Tongue (tissue), 3 donors: ENCODE measurements at places on chromosomes 3 and 15. TPM values are rescaled to one million over a fixed set of nuclear protein-coding genes. Genes with fewer than 3 reads are reported as not detected.

Gene CORO2B
- total RNA-seq: 2.3 TPM

Gene LIPH
- total RNA-seq: 1.3 TPM

- peak; percentile 32 for DNase-seq
These were observed 525.8 kb upstream of the PROK2 start for GRCh38 chr3:72310419-72311380.

DNA sequence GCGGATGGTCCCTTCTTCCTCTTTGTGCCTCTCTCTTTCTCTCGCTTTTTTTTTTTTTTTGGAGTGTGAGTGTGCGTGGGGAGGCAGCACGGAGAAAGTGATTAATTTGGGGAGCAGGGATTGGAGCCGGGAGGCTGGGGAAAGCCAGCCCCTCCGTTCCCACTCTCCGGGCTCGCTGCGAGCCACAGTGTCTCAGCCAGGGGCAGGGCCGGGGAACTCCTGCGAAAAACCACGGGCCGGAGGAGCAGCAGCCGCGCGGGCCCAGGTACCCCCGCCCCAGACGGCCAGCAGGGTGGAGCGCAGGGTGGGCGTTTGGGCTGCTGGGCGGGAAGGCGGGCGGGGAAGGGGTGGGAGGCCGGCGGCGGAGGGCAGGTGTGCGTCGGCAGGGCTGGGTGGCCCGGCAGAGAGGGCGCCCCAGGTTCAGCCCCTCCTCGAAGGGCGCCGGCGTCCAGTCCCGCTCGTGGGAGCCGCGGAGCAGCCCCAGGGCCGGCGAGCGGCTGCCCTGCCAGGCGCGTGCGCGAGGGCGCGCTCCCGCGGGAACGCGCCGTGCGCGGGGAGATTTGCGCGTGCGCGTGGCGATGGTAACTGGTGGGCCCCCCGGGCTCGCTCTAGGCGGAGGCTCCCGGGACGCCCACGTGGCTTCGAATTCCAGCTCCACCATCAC is 1.4 kb downstream of the CHL1 start:
- DNase-seq: peak; percentile 4

DNA sequence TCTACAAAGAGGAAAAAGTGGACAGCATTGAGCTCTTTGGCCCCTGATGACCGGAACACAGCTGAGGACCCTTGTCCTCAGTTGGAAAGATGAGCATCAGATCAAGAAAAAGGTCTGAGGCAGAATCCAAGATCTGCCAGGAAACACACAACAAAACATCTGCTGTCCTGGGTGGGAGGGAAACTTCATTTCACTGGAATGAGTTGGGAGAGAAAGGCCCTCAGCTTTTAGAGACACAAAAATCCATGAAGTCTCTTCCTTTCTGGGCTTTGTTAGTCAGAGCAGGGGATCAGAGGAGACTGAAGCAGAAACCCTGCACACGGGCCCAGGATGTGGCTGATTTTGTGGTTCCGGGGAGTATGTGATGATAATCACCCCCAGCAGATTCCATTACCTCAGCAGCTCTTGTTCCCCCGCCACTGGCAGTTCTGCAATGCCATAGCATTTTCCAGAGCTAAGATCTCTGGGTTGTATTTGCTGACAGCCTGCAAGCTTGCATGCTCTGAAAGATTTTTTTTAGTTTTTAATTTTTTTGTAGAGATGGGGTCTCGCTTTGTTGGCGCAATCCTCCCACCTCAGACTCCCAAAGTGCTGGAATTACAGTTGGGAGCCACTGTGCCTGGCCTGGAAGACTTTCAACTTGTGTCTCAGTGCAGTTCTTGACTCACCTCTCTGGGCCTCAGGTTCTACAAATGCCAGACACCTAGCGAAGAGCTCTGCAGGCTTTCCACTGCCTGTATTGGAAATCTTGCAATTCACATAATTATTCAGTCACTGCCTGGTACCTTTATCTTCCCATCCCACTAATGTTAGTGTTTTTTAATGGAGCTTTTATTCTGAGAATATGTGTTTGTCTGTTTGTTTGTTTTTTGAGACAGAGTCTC is 5.8 kb upstream of the TATDN2 start:
- DNase-seq: peak; percentile 30

Gene CAND2
- 58.5 TPM for total RNA-seq

DNA sequence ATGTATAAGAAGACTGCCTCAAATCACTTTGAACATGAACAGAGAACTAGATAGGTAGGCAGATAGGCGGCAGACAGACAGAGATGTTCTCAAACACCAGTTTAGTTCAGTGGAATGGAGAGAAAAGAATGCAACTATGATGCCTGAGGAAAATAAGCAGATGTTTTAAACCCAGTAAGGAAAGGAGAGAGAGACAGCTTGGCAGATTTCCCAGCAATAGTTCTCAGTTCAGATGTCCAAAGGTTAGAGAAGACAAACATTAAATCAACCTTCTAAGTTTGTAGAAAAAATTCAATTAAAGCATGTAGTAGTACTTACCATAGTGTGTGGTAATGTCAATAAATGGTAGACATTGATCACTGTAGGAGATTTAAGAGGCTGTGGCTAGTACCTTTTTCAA is 209.6 kb upstream of the PFN2 start:
- peak; percentile 68 for DNase-seq
